Stimulated activated CD8-positive, alpha-beta memory T cell treated with anti-CD3 and anti-CD28 coated beads, Interleukin-4, amount 100 ng/mL, for 1 hour (primary cell): ENCODE measurements at places on chromosomes 3 and 15.

GRCh38 chr3:13072239-13072599 lies 1.0 kb downstream of the IQSEC1 start:
- no peak for DNase-seq

GRCh38 chr15:100191161-100191560 lies 150.6 kb downstream of the ADAMTS17 start:
- DNase-seq: no peak

- no peak for DNase-seq
These were observed 181.1 kb downstream of the LRTM1 start for GRCh38 chr3:54746722-54747121.

DNA sequence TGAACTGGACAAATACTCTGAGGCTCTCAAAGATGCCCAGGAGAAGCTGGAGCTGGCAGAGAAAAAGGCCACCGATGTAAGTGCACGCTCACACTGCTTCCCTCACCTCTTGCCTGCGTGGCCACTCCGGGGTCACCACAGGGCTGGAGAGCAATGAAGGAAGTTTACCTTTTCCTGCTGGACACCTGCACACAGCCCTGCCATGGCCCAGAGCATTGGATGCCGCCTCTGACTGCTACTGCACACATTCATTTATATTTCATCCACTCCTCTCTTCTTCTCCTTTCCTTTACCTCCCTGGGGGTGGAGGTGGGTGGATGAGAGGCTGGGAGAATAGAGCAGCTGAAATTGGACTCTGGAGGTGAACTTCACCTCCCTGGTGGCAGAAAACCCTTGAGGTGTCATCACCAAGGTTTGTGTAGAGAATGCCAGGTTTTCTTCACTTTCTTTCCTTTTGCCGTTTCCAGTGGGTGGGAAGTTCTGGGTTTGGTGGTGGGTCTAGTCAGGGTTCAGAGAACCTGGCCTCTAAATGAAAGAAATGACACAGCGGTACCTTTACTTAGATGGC lies 1.6 kb downstream of the TPM1 start:
- no peak for DNase-seq

GRCh38 chr3:81841540-81841939 lies 80.1 kb upstream of the GBE1 start:
- no peak for DNase-seq

- DNase-seq: no peak
These were observed 1.9 kb upstream of the SPPL2A start for GRCh38 chr15:50767332-50767861.

- no peak for DNase-seq
These were observed 58.5 kb downstream of the HRH1 start for GRCh38 chr3:11212784-11213183.

GRCh38 chr3:44893097-44893496 lies 18.7 kb downstream of the TGM4 start:
- no peak for DNase-seq

DNA sequence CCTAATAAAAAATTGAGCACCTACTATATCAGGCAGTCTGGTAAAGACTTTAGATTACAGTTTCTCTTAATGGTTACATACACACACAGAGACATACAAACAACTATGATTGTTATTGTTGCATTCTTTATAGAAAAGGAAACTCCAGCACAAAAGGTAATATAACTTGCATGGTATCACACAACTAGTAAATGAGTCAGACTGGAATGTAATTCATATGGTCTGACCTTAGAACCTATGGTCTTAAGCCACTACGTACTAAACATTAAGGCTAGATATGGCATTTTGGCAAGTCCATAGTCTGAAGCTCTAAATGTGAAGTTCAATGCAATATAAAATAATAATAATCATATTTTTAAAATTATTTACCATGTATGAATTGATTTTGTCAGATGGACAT lies 380.6 kb downstream of the LSAMP start:
- no peak for DNase-seq

GRCh38 chr15:30046430-30046829 lies 36.3 kb upstream of the GOLGA8J start:
- DNase-seq: no peak

- DNase-seq: no peak
These were observed 40.2 kb downstream of the ARPP21 start for GRCh38 chr3:35679409-35680080.

DNA sequence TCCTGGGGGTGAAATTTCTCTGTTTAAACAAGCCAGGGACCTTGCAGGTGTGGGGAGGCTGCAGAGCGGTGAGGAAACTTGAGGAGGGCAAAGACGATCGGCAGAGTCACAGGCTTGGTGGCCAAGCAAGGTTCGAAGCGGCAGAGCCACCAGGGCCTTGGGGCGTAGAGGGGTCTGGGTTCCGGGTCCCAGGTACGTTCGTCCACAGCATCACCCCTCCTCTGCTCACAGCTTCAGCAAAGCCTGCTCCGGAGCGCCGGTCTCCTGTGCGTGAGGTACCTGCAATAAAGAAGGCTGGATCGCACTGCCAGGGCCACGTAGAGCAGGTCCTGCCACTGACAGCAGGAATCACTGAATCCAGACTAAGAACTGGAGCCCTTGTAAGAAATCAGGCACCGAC lies 66.8 kb upstream of the PCSK6 start:
- no peak for DNase-seq

- DNase-seq: no peak
These were observed 14.6 kb downstream of the HDAC11 start for GRCh38 chr3:13494463-13495350.

- DNase-seq: no peak
These were observed 19.4 kb downstream of the GXYLT2 start for GRCh38 chr3:72907131-72907711.

- no peak for DNase-seq
These were observed 11.8 kb upstream of the LIPC start for GRCh38 chr15:58419803-58420524.

DNA sequence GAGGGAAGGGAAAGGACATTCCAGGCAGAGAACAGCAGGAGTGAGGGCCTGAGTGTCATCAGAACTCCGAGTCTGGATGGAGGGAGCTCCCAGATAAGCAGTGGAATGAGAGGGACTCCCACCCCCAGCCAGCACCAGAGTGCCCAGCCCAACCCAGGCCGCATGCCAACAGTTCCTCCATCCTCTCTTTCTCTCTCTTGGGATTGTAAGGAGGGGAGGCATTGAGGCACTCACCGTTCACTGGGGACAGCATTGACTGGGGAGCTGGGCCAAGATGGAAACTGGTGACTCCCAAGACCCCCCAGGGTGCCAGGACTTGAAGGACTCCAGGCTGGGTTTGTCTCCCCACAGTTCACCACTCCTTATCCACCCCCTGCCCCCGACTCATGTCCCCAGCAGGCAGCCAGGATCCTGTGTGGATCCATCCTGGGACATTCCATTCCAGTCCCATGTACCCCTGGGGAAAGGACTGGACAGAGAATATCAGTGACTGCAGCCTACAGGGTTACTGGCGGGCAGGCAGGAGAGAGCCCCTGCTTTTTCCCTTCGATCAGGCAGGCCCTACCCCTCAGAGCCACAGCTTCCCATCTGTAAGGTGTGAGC lies 15.7 kb downstream of the PTH1R start:
- DNase-seq: no peak

DNA sequence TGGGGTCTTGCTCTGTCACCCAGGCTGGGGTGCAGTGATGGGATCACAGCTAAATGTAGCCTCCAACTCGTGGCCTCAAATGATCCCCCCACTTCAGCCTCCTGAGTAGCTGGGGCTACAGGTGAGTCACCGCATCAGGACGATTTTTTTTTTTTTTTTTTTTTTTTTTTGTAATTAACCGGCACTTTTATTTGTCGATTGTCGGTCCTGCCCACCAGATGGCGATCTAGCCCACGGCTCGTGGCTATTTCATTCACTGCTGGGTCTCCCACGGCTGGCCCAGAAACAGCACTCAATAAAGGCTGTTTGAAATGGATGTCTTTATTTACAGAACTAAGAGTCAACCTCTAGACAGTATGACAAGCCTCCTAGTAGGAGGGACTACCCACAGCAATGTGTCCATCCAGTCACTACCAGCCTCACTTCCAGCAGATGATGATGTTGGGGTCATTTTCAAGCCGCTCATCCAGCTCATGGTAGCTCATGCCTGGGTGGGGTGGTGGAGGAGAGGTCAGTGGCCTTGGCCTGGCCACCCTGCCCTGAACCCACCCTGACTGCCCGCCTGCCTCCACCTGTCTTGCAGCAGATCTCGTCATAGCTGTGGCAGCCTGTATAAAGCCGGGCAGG lies 1.8 kb upstream of the ZMYND10 start:
- no peak for DNase-seq

GRCh38 chr3:157265931-157266330 lies 106.0 kb upstream of the CCNL1 start:
- no peak for DNase-seq

GRCh38 chr15:65156692-65157091 lies 23.1 kb upstream of the PDCD7 start:
- DNase-seq: no peak

GRCh38 chr3:159451067-159451466 lies 537.6 kb upstream of the IL12A start:
- no peak for DNase-seq

DNA sequence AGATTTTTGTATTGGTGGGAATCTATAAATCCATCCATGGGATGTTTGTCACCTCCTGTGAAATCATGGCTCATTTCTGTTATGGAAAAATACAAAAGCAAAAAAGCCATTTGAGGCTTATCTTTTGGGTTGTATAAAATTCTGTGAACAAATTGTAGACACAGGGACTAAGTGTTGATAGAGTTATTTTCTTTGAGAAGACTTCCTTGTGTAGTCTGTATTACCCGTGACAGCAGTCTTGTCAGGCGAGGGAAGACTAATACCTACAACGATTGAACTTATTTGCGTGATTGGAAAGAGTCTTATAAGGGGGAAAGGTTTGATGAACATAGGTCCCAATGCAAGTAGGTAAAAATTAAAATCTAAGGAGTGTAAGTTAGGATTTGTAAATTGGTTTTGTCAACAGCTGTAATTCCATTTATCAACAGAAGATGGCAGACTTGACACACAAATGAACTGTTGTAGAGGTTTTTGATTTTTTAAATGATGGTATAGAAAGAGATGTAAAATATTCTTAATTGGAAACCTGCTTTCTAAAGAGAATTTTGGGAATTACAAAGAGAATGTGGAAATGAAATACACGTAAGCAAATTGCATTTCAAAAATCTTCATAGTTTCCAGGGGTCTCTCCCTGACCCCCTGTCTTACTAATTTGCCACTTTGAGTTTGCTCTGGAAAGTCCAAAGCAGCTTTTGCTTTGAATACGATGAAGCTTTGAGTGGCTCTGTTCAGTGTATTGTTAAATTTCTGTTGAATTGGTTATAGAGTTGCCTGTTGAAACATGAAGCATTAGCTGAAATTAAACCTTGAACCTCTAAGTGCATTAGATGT lies 33.2 kb downstream of the SLC25A26 start:
- DNase-seq: no peak

GRCh38 chr3:87549208-87549607 lies 272.8 kb upstream of the POU1F1 start:
- DNase-seq: no peak

- no peak for DNase-seq
These were observed 11.0 kb upstream of the FILIP1L start for GRCh38 chr3:100125161-100125938.
